Right hindlimb (tissue), 1 donor: ENCODE measurements at places on chromosomes 4 and X.

GRCh38 chr4:144547678-144548298 is 98.2 kb upstream of the HHIP start:
- no peak for DNase-seq

DNA sequence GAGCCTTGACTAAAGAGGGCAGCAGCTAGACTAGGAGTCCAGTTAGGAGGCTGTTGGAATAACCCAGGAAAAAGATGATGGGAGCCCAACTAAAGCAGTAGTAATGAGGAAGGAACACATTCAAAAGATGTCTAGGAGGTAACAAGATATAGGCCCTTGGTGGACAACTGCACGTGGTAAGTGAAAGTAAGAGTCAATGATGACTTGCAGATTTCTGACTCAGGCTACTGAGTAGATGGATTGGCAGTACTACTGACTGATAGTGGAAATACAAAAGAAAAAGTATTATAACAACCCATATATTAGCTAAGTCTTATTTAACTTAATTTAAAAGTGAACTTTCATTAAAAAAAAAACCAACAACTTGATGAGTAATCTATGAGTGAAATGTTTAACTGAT is 74.0 kb downstream of the PAK3 start:
- no peak for DNase-seq

GRCh38 chr4:63583007-63583406 is 826.2 kb downstream of the TECRL start:
- no peak for DNase-seq

GRCh38 chrX:2478546-2479419 is 22.0 kb downstream of the DHRSX start:
- DNase-seq = no peak

DNA sequence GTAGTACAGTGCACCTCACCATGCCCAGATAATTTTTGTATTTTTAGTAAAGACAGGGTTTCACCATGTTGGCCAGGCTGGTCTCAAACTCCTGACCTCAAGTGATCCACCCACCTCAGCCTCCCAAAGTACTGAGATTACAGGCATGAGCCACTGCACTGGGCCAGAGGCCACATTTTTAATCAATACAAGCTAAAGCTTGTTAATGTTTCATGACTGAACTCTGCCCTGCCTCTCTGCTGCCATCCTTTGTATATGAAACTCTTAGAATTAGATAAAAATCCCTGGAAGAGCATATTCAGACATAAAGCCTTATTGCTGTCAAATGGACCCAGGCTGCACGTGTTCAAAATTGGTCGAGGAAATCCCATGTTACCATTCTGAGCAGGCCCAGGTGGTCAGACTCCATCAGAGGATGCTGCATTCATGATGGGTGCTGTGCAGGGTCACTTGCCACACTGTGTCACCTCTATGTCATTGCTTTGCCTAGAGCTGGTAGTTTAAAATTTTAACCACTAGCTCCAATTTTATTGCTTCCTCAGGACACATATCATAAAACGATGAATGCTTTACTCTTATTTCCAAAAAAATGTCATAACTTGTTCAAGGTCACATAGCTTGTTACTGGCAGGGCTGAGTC is 45.2 kb downstream of the LNX1 start:
- no peak for DNase-seq

DNA sequence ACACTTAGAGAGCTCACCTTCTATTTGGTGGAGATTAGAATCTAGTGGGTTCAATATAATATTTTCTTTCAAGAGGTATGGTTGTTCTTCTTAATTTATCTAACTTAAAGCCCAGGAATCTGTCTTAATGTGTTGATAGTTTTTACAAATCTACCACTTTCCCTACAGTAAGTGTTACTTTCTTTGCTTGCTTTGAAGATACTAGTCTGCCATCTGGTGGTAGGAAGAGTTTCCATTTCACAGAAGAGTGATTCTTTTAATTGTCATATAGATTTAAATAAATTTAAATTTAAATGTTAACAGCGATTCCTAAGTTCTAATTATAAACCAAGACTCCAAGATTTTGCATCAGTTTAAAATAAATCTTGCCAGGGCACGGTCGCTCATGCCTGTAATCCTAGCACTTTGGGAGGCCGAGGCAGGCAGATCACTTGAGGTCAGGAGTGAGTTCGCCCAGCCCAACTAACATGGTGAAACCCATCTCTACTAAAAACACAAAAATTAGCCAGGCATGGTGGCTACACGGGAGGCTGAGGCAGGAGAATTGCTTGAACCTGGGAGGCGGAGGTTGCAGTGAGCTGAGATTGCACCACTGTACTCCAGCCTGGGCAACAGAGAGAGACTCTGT is 43.5 kb downstream of the NUDT9 start:
- DNase-seq = no peak

- DNase-seq = no peak
These were observed 190.6 kb downstream of the CCSER1 start for GRCh38 chr4:90317785-90318184.

DNA sequence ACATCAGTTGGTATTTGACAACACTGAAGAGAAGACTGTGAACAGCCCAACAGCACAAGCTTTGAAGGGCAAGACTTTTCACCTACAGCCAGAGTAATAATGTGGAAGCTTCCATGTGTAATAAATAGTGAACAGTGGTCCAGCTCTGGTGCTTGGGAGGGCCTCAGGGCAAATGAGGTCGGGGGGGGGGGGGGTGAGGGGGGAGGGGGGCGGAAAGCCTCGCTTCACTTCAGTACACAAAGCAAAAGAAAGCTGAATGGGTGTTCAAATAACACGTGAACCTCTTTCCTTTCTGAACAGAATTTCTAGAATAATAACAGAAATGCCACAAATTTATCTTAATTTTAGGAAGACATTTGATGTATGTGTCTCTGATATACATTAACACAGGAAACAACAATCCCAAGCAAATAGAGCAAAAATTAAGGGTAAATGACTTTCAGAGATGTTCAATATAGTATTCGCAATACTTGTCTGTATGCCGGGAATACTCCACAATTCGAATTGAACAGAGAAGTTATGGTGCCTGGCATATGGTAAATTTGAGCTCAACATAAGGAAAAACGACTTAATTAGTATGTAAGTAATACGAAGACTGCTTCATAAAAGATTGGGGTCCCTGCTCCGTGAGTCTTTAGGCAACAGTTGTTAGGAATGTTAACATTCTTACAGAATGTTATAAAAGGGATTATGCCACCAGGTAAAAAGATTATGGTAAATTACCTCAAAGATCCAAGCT is 92.6 kb downstream of the FRYL start:
- no peak for DNase-seq

GRCh38 chrX:153931748-153932147 is 3.1 kb downstream of the NAA10 start:
- DNase-seq = no peak

GRCh38 chrX:39728025-39728424 is 369.7 kb downstream of the BCOR start:
- DNase-seq = no peak

DNA sequence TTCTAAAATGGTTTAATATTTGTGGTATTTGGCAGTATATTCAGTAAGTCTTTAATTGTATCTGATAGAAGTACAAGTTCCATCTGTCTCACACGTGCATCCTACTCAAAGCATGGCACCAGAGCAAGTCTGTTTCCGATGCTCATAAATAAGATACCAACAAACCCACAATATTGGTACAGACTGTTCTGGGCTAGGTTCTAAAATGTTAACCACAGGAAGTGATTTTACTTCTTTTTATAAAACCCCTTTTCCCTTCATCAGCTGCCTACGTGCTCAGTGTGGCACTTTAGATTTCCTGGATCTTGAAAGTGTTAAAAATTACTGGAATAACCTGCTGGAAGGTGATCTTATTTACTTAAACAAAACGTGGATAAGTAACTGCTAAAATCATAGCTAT is 165.1 kb downstream of the CFAP299 start:
- DNase-seq = no peak

- no peak for DNase-seq
These were observed 26.9 kb downstream of the ARFIP1 start for GRCh38 chr4:152806501-152807125.
